ENCODE measurements at places on chromosomes 16 and 17.

DNA sequence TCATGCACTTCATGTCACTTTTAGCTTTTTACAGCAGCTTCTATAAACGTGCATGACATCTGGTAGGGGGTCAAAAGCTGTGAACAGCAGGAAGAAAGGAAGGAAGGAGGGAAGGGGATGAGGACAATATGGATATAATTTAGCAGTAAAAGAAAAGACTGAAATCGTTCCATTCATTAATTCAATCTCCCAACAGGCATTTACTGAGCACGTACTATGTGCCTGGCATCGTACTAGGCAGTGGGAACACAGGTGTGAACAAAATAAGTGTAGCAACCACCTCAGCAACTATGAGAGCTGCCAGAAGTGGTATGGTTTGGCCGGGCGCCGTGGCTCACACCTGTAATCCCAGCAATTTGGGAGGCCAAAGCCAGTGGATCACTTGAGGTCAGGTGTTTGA lies 19.1 kb upstream of the USP7 start:
- DNase-seq = no peak

DNA sequence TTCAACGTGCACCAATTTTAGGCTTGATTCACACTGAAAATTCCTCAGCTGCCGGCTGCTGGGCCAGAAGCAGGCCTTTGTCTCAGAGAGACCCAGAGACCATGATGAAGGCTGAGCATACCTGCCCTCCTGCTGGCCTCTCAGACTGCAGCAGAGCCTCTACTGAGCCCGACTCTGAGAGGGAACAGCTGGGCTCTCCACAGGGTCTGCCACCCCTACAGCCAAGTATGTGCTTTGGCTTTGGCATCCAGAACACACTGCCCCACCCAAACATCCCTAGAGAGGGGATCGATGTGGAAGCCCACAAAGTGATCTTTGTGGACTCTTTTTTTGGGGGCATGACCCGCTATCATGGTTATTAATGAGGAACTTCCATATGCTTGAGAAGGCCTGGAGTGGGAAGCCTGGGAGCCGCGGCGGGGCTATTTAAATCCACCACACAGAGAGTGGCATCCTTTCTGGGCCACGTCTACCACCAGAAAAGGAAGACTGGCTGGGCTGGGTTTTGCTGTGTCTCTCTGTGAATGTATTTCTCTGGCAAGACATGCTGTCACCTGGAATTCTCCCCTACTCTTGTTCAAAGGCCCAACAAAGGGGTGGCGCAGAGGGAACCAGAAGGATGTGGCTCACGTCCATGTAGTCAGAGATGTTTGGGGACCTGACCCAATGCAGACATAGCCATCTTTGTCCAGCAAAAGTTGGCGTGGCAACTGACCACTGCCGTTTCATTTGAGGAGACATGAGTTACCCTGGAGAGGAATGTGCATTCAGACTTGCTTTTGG lies 69.3 kb downstream of the GNAO1 start:
- DNase-seq = no peak

GRCh38 chr16:9645911-9646310 lies 536.3 kb downstream of the GRIN2A start:
- DNase-seq = no peak

GRCh38 chr16:28183484-28183883 lies 28.3 kb downstream of the XPO6 start:
- no peak for DNase-seq

GRCh38 chr16:31474173-31474714 lies 2.3 kb downstream of the TGFB1I1 start:
- no peak for DNase-seq

- no peak for DNase-seq
These were observed 20.0 kb downstream of the ADAMTS18 start for GRCh38 chr16:77414752-77415231.

GRCh38 chr17:48564188-48565021 lies 13.7 kb downstream of the HOXB4 start:
- DNase-seq = no peak

GRCh38 chr17:39325528-39326240 lies 75.7 kb downstream of the FBXL20 start:
- DNase-seq = no peak

GRCh38 chr17:41975099-41976083 lies 8.8 kb downstream of the CNP start:
- no peak for DNase-seq

- no peak for DNase-seq
These were observed 17.2 kb upstream of the OSGIN1 start for GRCh38 chr16:83935858-83936255.

DNA sequence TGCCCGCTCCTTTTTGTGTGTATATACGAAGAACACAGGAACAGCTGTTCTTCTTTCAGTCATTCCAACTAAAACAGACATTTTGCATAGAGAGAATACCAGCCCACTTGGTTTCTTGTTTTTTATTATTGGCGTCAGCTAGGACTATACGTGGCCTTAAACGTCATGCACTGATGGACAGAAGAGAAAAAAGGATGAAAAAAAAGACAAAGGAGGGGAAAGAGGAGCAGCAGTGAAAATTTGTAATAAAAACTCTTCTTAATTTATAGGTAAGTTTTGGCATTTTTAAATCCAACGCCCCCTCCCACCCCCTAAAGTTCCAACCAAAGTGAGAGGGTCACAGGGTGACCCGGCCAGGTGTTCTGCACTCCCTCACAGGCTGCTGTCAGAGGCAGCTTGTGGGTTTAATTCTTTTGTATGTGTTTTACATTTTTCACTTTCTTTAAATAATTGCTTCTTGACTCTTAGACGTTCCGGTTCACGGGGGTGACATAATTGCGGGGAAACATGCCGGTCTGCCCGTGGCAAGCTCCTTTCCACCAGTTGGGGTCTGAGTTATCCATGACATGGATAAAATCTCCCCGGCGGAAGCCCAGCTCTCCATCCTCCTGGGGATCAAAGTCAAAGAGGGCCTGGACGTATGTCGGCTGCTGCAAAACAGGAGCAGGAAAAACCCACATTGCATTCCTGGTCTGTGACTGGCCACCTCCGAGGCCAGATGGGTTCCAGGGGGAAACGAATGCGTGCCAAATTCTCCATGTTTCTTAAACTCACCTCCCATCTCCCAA lies 30.9 kb upstream of the SLC25A19 start:
- DNase-seq = no peak

- no peak for DNase-seq
These were observed 9.0 kb downstream of the HAS3 start for GRCh38 chr16:69114346-69114975.

- no peak for DNase-seq
These were observed 19.4 kb downstream of the CSF3 start for GRCh38 chr17:40034426-40035161.

DNA sequence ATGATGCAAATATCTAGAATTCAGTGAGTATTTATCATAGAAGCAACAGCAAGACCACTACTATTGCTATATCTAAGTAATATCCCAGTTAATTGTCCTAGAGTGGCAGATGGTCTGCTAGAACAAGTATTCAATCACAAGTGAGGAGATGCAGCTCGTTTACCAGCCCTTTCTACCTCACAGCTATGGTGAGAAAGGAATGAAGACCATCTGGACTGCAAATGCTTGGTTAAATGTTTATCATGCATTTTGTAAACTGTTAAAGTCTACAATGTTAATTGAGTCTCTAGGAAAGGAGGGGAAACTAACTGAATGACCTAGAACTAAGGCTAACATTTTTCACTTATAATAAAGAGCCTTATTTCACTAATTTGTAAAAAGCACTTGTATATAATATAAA lies 52.5 kb downstream of the CNOT1 start:
- DNase-seq = no peak

DNA sequence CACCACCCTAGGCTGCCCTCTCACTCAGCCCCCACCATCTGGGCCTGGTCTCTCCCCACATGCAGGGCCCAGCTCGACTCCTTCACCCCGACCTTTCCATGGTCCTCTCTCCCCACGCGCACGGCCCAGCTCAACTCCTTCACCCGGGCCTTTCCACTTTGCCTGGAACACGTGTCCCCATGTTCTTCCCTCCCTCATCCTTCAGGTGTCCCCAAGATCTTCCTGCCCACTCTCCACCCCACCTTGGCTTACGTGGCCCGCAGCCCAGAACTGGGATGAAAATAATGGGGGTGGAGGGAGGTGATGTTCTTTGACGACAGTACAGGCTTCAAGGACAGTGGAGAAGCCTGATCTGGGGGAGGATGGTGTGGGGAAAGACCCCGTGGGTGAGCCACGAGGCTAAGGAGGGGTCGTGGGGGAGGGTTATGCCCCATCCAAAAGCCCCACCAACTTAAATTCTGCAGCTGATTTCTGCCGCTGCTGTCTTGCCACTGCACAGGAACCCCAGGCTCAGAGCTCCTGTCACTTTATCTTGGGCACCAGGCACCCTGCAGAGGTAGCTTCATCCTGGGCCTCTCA lies 9.9 kb upstream of the MEAK7 start:
- no peak for DNase-seq

- DNase-seq = no peak
These were observed 103.7 kb downstream of the NPIPB5 start for GRCh38 chr16:22614271-22614947.

- DNase-seq = no peak
These were observed 10.8 kb downstream of the NGFR start for GRCh38 chr17:49505854-49506253.

GRCh38 chr17:41392278-41392677 lies 5.1 kb downstream of the KRT31 start:
- DNase-seq = no peak

DNA sequence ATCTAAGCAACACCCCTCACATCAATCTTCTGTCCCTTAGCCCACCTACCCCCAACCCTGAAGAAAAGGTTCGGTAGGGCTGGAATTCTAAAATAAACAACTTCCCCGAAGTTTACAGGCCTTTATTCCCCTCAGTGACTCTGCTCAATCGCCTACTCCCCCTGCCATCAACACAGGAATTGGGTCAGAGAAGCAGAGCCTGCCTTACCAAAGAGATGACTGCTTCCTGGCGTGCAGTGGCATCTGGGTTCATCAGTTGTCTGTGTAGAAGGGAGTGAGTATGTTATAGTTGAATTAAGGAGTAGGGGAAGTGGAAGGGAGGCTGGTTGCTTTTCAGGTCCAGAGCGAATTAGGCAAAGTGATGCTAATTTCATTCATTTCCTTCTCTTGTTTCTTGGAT lies 12.7 kb downstream of the HEATR9 start:
- DNase-seq = no peak

GRCh38 chr16:70395345-70395901 lies 43.5 kb downstream of the ST3GAL2 start:
- no peak for DNase-seq

DNA sequence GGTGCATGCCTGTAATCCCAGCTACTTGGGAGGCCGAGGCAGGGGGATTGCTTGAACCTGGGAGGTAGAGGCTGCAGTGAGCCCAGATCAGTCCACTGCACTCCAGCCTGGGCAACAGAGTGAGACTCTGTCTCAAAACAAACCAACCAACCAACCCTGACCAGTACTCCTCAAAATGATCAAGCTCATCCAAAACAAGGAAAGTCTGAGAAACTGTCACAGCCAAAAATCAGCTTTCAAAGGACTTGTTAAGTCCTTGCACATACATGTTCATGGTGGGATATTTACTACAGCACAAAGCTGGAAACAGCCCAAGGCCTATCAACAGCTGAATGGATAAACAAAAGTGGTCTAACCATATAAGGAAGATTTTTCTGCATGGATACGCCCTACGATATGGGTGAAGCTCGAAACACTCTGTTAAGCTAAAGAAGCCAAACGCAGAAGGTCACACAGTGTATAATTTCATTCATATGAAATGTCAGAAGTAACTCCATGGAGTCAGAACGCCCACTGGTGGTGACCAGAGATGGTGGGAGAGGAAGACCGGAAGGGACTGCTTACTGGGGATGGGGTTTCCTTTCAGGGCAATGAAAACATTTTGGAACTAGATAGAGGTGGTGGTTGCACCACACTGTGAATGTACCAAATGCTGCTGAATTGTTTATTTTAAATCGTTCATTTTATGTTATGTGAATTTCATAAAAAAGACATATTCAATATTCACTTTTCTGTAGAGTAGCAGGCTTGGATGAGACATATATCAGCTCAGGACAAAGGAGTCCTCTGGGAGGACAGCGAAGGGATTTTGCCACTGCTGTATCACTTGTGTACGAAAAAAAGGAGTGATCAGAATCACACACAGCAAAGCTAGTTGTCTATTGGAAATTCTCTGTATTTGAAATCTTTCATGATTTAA lies 17.7 kb downstream of the CCL17 start:
- no peak for DNase-seq

GRCh38 chr16:62391134-62391533 lies 354.9 kb upstream of the CDH8 start:
- DNase-seq = no peak

- no peak for DNase-seq
These were observed 66.3 kb downstream of the BPTF start for GRCh38 chr17:67891481-67892119.

DNA sequence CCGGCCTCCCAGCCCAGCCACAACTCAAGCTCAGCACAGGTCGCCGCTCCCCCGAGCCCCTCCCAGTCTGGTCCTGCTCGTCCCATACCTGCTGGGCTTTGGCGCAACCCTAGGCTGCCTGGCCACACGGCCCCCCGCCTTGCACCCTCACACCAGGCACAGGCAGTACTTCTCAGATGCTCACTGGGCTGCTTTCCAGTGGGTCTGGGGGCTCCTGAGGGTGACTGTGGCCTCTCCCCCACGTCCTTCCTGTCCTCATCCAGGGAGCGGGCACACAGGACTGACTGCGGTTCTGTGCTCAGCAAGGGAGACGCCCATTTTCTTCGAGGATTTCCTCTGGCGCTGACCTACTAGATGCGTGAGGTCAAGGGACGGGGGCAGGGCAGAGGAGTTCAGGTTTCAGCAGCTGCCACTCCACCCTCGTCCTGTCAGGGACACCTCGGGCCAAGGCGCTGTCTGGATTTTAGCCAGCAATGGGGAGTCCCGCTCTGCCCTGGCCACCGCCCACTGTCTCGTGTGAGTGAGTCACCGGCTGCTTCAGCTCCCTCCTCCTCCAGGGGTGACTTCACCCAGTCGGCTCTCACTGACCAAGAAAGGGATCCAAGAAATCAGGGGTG lies 115.8 kb downstream of the NPIPB11 start:
- no peak for DNase-seq

- DNase-seq = no peak
These were observed 102.6 kb downstream of the ZNF778 start for GRCh38 chr16:89319886-89320781.

DNA sequence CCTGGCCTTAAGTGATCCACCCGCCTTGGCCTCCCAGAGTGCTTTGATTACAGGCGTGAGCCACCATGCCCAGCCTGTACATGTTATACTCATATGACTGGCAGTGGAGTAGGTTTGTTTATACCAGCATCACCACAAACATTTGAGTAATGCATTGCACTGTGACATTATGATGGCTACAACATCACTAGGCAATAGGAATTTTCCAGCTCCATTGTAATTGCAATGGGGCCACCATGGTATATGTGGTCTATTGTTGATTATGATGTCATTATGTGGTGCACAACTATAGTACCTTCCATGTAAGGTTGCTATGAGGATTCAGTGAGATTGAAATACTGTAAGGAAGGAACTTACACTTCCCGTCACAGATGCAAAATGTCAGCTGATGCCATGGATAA lies 168.9 kb downstream of the COPRS start:
- DNase-seq = no peak
